ENCODE measurements at places on chromosomes 5 and 9.
A peak's percentile ranks its signal among the peaks of the same experiment; 100 is the strongest.

DNA sequence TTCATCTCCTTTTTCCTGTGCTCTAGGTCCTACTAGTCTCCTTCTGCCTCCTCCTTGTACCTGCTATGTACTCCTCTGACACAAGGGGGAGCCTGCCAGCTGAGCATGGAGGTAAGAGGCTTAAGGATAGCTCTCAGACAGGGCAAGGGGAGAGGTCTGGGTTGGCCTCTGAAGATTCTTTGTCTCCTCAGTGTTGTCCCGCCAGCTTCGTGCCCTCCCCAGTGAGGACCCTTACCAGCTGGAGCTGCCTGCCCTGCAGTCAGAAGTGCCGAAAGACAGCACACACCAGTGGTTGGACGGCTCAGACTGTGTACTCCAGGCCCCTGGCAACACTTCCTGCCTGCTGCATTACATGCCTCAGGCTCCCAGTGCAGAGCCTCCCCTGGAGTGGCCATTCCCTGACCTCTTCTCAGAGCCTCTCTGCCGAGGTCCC, 3.8 kb downstream of the CREB3 start:
- DNase-seq, result peak; percentile 6

DNA sequence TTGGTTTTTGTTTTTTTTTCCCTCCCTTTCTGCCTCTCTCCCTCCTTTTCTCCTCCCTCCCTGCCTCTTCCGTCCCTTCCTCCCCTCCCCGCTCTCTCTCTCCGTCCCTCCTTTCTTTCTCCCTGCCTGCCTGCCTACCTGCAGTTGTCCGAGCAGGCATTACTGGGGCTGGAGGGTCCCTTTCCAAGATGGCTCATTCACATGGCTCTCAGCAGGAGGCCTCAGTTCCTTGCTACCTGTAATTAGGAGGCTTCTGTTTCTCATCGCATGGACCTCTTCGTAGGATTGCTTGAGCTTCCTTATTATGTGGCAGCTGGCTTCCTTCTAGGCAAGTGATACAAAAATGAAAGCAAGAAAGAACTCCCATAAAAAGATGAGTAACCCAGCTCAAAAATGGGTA, 8.0 kb downstream of the RGS3 start:
- no peak for DNase-seq

DNA sequence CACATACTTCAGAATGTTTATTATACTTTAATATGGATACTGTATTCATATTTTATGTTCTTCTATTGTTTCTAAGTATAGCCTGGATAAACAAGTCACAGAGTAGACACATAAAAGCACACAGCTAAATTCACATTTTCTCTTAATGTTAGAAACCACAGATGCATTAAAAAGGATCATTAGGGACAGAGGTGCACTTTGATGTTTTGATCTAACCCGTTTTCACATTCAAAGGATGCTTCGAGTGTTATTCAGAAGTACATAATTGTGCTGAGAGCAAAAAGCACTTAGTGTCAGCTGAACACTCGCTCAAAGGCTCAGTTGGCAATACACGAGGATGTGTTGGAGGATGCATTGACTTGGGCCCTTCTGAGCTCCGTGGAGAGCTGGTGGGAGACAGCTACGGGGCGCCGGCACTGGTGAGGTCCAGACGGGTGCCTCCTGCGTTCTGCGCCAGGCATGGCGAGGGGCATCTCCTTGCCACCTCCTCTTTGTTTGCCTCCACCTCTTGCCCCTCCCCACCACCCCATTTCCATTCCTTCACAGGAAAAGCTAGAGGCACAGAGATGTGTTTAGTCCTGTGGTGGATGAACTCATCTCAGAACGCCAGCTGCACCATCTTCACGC, 35.5 kb downstream of the MED10 start:
- DNase-seq, result no peak

DNA sequence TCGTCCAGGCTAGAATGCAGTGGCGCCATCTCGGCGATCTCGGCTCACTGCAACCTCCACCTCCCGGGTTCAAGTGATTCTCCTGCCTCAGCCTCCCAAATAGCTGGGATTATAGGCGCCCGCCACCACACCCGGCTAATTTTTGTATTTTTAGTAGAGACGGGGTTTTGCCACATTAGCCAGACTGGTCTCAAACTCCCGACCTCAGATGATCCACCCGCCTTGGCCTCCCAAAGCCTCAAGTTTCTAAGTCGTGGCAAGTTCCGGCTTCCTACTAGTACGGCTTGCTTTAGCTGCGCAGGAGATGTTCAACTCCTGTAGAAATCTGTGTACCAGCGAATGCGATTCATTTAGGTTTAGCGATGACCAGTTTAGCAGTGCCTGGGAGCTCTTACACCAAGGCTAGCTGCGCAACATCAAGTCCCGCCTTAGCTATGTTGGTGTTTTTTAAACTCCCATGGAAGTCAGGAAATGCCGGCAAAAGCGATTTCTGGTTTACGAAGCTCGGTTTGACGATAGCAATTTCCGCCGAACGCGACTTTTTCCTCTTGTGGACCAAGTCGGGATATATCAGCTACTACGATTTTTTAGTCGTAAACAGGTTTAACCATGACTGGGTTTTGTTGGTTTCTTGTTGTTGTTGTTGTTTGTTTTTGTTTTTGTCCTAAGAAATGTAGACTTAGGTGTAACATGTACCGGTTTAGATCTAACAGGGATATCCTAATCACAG, 46.4 kb downstream of the ANXA2R start:
- DNase-seq, result no peak

- DNase-seq, result no peak
These were observed 87.7 kb downstream of the AUH start for GRCh38 chr9:91273853-91274552.

Measured in NCI-H446 treated with DMSO at 0.1 percent for 48 hours (cell line).